ENCODE measurements at places on chromosomes 1 and 21.

DNA sequence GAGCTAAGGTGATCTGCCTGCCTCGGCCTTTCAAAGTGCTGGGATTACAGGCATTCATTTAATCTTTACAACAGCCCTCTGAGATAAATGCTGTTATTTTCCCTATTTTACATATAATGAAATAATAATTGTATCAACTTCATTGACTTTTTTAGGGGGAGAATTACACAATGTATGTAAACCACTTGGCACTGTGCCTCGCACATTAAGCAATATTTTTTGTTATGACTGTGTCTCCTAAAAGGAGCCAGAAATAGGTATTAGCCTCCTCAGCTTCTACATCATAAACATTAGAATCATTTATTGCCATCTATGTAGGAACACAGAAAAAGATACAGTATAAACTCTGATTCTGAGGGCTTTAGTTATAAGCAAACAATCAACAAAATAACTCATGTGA lies 1.1 kb upstream of the DNAJC28 start:
- no peak for DNase-seq

GRCh38 chr1:234114648-234115307 lies 210.3 kb downstream of the SLC35F3 start:
- DNase-seq: peak; percentile 22

DNA sequence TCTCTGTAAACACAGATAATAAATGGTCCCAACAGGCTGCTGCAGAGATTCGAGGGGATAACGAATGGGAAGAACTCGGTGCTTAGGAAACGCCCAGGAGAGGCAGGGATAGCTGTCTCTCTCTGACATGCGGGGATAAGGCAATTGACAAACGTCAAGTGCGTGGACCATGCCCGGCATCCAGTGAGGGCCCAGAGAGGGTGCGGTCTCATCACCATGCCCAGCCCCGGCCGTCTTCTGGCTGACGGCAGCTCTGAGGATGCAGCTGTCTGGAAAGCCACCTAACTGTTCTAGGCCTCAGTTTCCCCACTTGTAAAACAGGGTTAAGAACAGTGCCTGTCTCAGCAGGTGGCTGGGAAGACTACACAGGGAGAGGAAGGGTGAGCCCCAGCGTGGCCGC lies 48.1 kb downstream of the ACOT7 start:
- DNase-seq: no peak

- peak; percentile 67 for DNase-seq
Measured at GRCh38 chr1:19811206-19811851, 3.8 kb downstream of the RNF186 start.

DNA sequence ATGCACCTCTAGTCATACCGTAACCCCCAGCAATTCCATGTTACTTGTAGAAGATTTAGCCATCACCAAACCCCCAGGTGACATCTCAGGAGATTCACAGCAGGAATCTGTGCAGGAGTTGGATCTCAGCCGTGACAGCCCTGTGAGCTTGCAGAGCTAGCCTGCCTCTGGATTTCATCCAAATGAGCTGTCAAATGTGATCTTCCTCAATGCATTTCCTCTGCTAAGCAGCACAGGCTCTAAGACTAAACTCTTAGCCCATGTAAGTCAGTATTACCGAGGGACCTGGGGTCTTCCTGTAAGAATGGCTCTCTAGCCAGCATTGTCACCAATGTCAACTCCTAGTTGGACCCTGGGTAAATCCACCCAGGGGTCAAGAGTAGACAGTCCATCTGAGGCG lies 41.7 kb downstream of the UMODL1 start:
- DNase-seq: no peak

GRCh38 chr1:215082532-215083382 lies at the start of gene KCNK2:
KCNK2 (plus strand) TSS chr1:215082737; CDS start chr1:215083386, 649 bp downstream.
- DNase-seq: no peak

GRCh38 chr1:207026104-207026534 lies 6.4 kb downstream of the C1orf116 start:
- no peak for DNase-seq

DNA sequence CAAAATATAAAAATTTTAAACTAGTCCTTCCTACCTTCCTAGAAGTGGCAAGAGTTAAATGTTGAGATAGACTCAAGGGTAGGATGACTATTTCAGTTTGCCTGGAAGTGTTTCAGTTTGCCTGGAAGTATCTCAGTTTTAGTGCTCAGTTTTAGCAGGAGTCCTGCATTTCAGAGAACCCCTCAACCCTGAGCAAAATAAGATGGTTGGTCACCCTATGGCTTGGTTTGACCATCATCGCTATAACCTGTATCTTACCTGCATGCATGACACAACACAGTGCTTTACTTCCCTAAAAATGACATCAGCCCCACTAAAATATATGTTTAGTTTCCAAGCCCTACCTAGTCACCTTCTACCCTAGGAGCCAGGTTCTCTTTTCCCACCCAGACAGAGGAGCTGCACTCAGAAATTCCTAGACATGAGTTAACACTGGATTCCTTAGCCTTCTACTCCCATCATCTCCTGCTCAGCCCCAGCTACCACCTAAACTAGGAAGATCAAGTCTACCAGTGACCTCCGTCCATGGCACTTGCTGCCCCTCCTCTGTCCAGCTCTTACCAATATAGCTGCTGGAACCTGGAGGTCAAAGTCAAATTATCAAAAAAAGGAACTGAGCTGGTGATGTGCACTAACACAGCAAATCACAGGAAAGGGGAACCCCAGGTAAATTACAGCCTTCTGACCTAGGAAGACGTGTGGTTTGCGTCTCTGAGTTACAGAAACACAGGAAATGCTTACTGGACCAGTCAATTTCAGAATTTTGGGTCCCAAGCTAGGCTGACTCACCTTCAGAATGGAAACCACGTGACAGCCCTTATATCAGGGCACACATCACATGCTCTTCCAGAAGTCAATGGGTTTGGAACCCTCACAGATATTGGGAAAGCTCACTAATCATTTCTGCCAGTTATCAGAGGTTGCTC lies 2.2 kb upstream of the G0S2 start:
- peak; percentile 38 for DNase-seq

DNA sequence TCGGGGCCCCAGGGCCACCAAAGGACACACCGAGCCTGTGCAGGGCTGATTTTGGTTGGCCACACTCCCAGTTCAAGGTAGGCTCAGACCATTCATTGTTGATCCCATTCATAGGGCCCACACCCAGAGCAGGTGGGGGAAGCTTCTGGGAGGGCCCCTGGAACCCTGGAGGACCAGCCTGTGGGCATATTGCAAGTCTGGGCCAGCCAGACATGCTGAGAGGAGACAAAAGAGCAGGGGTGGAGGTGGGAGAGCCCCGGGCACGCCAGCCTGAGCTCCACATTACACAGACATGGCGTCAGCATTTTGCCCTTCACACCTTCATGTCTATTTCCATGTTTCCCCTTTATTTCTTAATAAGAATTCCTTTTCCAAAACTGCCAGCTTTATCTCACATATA lies 25.7 kb downstream of the PMVK start:
- no peak for DNase-seq

GRCh38 chr1:22753481-22753971 lies 42.9 kb downstream of the EPHB2 start:
- DNase-seq: no peak

DNA sequence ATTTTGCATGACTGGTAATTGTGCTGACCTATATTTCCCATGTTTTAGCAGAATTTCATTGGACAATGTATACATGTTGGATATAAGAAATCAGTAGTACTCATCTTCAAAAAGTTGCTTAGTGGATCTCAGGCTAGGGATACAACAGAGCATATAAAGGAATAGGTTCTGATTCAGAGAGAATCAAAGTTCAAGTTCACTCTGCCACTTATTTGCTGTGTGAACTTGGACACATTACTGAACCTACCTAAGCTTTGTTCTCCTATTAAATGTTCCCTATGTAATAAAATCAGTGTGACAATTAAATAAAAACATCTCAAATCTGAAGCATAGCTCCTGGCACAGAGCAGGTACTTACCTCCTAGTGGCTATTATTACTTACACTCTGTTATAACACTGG lies 9.3 kb downstream of the CD58 start:
- DNase-seq: no peak

GRCh38 chr1:192243721-192244120 lies 73.1 kb upstream of the RGS21 start:
- no peak for DNase-seq

DNA sequence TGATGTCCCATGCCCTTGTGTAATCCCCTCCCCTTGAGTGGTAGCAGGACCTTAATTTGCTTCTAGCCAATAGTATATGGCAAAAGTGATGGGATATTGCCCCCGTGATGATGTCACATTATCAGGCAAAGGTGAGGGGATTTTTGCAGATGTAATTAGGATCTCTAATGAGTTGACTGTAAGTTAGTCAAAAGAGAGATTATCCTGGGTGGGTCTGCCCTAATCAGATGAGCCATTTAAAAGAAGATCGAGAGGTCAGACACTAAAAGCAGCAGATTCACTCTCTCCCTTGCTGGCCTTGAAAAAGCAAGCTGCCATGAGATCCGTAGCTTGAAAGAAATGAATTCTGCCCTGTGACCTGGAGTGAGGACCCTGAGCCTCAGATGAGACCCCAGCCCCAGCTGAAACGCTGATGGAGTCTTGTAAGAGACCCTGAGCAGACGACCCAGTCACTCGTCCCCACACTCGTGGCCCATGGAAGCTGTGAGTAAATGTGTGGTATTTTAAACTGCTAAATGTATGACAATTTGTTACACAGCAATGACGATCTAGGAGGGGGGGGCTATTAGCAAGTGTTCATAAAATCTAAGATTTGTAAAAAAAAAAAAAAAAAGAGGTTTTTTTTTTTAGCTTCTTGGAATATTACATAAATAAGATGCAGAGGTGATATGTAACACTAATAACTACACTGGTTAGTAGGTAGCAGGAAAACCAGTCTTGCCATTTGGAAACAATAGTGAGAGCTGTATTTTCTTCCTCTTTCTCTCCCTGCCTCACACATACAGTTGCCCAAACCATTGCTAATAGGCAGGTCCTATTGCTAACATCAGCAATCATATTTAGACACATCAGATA lies 50.3 kb upstream of the TARBP1 start:
- DNase-seq: no peak

DNA sequence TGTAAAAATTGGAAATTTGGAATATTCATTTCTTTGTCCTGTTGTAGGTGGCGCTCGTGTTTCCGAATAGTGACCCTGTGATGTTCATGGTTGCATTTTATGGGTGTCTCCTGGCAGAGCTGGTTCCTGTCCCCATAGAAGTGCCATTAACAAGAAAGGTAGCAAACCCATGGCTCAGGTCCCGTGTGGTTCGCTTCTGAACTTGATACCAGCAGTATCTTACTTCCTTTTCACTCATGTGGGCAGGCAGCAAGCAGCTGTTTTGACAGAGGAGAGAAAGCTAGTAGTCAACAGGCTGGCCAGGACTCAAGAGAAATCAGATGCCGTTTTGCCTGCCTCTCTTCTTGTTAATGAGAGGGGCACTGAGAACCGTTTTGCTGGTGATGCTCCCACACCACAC lies 72.8 kb downstream of the S100B start:
- DNase-seq: peak; percentile 53

GRCh38 chr21:37660709-37661108 lies 255.5 kb downstream of the KCNJ6 start:
- DNase-seq: no peak

DNA sequence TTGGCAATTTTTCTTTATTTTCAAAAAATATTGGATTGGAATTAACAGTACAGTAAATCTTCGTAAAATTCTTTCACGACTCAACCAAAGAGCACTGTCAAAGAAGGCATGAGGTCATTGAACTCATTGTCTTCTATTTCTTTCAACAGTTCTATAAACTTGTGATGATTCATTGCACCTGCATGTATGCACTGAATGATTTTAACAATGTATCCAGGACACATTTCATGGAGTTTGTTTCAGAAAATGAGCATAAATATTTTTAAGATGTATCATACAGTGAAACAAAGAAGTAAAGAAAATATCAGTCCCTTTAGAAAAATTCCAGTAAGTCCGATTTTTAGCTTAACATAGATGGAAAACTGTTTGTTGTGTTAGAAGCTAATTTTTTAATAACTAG lies 33.6 kb upstream of the CD34 start:
- no peak for DNase-seq

DNA sequence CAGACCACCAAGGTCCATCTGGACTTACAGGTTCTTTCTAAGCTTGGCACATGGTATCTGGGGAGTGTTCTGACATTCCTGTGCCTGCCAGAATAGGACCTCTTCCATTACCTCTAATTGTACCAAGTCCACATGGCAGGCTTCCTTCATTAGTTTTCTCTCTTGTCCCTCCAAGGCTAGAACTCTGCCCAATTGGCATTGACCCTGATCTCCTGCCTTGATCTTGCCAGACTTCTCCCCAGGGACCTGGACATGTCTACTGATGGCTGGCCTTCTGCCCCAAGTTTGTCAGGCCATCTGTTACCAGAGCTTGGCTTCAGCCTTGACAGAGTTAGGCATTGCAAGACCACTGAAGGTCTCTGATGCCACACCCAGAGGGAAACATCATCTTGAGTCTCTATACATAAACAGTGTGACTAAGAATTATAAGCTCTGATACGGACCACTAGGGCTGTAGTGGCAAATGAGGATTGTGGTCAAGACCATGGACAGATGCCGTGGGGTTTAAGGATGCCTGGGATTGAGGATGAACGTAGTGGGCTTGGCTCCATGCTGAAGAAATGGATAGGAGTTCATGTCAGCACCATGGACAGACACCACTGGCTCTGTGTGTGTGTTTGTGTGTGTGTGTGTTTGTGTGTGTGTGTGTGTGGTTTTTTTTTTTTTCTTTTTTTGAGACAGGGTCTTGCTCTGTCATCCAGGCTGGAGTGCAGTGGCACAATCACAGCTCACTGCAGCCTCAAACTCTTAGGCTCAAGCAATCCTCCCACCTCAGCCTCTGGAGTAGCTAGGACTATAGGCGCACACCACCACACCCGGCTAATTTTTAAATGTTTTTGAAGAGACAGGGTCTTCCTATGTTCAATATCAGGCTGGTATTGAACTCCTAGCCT lies 19.5 kb upstream of the PSMB2 start:
- DNase-seq: no peak

- no peak for DNase-seq
Measured at GRCh38 chr1:229585338-229585737, 26.8 kb upstream of the ABCB10 start.

- no peak for DNase-seq
Measured at GRCh38 chr1:34231441-34231840, 54.7 kb downstream of the C1orf94 start.

- DNase-seq: no peak
Measured at GRCh38 chr1:165011991-165012531, 344.5 kb downstream of the LMX1A start.

DNA sequence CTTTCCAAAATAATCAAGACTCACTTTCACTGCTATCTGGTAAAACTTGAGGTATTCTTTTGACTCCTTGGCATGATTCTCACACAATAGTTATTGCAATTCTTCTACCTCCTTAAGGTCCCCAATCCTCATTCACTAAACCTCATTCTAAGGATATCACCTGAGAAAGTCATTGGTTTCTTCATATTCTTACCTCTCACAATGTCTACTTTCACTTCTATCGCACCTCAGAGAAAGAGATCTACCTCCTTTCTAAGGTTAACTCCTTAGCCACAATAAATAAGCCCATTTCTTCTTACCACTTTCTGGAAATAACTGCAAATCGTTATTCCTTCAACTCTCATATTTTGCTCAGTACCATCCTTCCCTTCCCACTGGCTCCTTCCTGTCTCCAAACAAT lies 18.7 kb downstream of the HNRNPR start:
- no peak for DNase-seq

GRCh38 chr1:100719490-100719889 lies at the start of gene VCAM1:
VCAM1 (plus strand) TSS chr1:100719742; CDS start chr1:100719861, 119 bp downstream.
- no peak for DNase-seq

Measured in CD4-positive, alpha-beta T cell treated with Interleukin-6 for 4 hours (primary cell).